Pericardium fibroblast (primary cell): ENCODE measurements at places on chromosomes 3 and 15. TPM values are rescaled to one million over a fixed set of nuclear protein-coding genes. Genes with fewer than 3 reads are reported as not detected.

The ZNF860 gene
- 0.26 and 0.35 TPM in 2 replicates for total RNA-seq

The PYGO1 gene
- 6.6 and 8.2 TPM in 2 replicates for total RNA-seq

The ITGA11 gene
- 15.3 and 16.8 TPM in 2 replicates for total RNA-seq

The MEIS2 gene
- 55.2 and 72.2 TPM in 2 replicates for total RNA-seq

The DPPA4 gene
- 0.82 TPM in 1 of 2 replicates, not detected in the other for total RNA-seq

The KLHL25 gene
- total RNA-seq, result 1.7 and 2.8 TPM in 2 replicates
